RWPE2 (cell line): ENCODE measurements at places on chromosomes 12 and 14.

DNA sequence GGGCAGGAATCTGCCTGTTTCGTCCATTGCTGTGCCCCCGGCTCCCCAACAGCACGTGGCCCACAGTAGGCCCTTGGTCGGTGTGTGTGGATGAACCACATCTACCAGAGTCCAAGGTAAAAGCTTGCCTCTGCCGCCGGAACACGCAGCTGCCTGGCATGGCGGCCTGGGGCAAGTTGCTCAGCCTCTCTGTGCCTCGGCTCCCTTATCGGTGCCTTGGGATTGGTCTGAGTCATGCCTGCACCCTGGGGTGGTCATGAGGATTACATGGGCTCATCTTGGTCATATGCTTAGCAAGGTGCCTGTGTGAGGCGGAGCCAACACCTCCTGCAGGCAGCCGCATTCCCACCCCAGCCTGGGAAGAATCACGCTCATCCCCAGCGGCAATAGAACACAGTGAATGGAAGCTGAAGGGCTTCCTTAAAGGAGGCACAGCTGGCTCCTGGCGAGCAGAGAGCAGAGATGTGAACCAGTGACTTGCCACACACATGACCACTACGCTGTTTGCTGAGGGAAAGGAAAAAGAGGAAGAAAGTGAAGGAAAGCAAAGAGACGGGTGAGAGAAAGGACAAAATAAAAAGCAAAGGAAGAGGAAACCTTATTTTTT lies 5.5 kb upstream of the SCARB1 start:
- DNase-seq: no peak

GRCh38 chr12:53502331-53502730 lies 1.2 kb downstream of the TARBP2 start:
- no peak for DNase-seq

- DNase-seq: no peak
Observed at GRCh38 chr12:94875525-94875924, 128.0 kb downstream of the NDUFA12 start.

DNA sequence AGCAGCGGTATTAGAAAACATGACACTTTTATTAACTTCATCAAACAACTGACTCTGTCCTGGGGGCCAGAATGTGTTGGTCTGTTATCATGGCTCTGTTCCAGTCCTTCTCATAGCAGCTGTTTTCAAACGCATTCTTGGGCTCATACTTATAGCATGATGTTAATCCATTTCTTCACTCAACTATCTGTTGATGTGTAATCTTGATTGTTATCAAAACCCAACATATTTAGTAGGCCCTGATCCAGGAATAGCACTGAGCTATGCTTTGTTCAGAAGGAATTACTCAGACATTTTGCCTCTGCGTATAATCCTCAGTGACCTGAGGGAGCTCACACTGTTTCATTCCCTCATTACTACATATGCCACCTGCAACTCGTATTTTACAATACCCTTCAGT lies 315.9 kb downstream of the BMP4 start:
- DNase-seq: no peak

- no peak for DNase-seq
Observed at GRCh38 chr14:64544607-64545312, 4.2 kb downstream of the HSPA2 start.

- DNase-seq: no peak
Observed at GRCh38 chr14:90191154-90191553, 65.2 kb upstream of the PSMC1 start.

DNA sequence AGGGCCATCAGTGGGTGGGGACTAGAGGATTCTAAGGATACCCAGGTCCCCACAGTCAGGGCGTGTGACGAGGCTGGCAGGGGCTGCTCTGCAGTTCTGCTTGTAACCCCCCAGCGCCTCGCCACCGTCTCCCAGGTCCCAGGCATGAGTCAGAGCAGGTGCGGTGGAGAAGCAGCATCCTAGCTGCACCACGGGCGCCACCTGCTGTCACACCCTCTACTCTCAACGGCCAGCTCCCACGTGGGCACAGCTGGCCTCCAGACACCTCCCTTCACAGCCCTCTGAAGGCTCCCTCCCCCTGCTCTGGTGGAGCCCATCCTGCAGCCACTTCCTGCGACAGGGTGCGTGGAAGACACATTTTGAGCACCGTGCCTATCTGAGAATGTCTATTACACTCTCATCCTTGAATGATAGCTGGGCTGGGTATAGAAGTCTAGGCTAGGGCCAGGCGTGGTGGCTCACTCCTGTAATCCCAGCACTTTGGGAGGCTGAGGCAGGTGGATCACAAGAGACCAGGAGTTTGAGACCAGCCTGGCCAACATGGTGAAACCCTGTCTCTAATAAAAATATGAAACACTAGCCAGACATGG lies 6.9 kb upstream of the NUDT14 start:
- no peak for DNase-seq

DNA sequence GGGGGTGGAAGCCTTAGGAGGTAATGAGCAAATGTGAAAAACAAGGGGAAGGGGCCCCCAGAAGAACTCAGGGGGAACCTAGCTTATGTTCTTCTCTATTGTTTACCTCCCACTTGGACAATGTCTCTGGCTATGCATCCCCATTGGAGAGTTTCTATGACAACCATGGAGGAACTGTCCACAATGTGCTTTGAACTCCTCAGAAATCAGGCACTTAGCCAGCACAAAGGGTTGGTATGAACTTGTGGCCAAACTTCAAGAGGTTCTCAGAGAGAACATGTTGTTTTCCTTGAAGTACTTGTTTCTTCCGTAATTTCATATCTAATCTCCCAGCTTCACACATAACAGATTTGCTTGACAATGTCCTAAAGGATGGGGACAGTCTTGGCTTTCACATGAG lies 202.8 kb upstream of the PELI2 start:
- no peak for DNase-seq

DNA sequence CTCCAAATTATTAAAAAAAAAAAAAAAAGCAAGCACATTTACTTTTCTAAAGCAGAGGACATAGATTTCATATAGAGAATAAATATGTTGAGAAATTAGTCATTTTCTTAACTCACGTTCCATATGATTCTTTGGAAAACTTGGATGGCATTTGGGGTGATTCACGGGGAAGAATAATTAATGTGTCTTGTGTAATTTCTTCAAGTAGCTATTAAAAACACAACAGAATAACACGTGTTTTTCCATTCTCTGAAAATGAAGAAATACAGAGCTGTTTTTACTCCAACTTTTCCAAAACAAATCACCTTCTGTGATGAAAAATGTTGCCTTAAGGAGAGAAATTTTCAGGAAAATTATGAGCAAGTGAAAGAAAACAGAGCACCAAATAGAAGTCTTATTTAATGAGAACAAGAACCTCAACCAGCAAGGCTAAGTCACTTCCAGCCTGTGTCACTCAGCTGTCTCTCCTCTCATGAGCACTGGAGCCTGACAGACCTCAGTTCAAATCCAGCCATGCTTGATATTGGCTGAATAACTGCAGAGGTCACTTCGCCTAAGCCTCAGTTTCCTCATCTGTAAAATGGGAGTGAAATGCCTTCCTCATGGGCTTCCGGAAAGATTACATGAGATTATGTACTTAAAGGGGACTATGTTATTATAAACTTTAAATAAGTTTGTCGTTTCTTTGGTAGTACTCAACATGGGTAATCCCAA lies 42.8 kb upstream of the NUAK1 start:
- DNase-seq: no peak

- no peak for DNase-seq
Observed at GRCh38 chr12:100794441-100795173, at the start of gene ANO4. ANO4 (plus strand) TSS chr12:100794776; CDS start chr12:100901786, 107,010 bp downstream.

DNA sequence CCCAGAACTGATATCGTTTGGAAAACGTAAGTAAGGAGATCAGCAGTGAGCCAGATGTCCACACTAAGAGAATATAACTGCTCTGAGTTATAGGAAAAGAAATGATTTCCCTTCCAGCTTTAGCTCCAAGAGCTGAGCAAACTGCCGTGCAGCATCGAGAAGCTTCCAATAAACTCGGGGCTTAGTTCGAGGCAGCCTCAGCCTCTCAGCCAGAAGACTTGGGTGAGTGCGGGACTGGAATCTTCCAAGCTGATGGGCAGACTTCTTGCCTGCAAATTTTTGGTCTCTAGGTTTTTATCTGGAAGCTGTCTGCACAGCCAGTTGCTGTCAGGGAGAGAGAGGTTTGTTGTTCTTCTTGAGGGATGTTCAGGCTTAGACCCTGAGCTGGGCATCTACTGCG lies 196.1 kb downstream of the PHETA1 start:
- no peak for DNase-seq

DNA sequence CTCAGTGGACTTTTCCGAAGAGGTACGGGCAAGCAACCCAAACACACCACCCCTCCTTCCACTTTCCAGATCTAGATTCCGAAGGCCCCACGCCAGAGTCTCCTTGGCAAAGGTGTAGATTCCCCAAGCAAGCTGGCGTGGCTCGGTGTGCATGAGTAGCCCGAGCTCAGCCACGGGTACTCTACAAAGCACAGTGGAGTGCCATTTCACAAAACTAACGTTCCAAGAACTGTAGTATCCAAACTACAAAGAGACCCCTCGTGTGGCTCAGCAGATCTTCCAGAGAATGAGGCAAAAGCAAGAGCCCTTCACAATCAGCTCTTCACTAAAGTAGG lies 72.1 kb downstream of the FOXN3 start:
- no peak for DNase-seq

GRCh38 chr12:6341417-6342139 lies at the start of gene TNFRSF1A:
TNFRSF1A (minus strand) TSS chr12:6342076; CDS start chr12:6341814, 262 bp downstream.
- DNase-seq: peak; percentile 75

- DNase-seq: no peak
Observed at GRCh38 chr12:54654926-54655325, 6.8 kb upstream of the DCD start.

- DNase-seq: no peak
Observed at GRCh38 chr12:13454991-13455777, 258.7 kb downstream of the EMP1 start.

DNA sequence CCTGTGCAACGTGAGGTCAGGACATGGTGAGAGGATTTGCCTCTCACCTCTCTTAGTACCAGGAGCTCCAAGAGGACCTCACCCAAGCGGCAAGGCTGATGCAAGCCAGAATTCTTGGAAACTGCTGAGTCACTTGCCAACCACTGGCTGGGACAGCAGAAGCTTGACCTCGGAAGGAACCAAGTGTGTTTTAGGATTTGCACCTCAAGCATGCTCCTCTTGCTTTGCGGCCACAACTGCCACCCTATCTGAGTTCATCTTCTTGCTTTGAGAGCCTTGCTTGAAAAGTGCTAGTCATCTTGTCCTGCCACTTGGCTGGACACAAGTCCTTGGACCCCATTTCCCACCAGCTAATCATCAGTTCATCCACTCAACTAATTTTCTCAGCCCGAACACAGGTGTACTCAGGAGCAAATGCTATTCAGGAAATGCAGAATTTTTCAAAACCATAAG lies 195.8 kb downstream of the SLC25A21 start:
- DNase-seq: no peak

DNA sequence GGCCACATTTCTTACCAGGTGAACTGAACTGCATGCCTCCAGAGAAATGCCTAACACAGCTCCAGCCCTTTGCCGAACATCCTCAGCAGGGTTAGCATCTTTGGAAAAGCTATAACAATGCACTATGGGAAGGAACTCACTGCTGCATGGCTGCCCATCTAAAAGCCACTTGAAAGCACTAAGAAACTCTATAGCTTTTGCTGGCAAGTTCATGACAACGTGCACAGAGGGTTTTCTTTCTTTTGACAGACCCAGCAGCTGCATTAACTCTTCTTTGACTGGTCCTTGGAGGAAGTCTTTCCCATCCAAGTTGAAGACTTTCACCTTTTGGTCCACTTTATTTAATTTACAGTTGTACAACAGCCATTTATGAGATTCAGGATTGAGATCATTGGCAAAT lies 5.3 kb downstream of the TRMT5 start:
- DNase-seq: no peak

DNA sequence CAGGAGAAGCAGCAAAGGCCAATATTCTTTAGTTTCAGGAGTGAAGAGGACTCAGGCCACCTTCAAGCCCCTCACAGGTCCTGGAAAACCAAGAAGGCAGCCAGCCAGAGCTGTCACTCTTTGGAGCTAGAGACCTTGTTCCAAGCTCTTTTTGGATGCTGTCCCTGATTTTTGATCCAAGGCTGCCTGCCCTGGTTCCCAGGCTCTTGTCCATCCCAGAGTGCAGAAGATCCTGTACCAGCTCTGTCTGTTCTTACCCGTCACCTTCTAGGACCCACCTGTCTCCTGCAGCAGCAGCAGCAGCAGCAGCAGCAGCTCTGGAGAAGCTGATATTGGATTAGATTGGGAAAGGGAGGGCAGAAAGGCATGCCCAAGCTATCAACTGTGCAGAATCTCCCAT lies 157.1 kb upstream of the NEDD1 start:
- DNase-seq: no peak

GRCh38 chr12:123478762-123479161 lies 20.8 kb downstream of the SNRNP35 start:
- no peak for DNase-seq

DNA sequence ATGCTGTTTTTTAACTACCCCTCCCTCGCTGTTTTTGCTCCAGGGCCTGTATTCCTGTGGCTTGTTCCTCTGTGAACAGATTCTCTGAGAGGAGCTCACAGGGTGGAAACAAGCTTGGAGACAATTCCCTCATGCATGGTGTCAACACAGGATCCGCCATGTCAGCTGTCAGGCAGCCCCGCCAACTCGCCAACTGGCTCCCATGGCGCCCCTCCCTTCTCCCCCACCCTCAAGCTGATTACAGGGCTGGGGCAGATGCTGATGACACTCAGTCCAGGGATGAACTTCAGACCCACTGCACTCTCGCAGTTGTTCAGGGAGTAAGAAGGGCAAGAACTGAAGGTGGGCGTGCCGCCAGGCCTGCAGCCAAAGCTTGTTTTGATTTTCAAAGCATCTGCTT lies 229.9 kb downstream of the NTF3 start:
- DNase-seq: no peak
